ENCODE measurements at places on chromosomes 2 and 18.

- DNase-seq = no peak
Measured at GRCh38 chr18:12308386-12309100, 502 bp downstream of the TUBB6 start.

GRCh38 chr2:110157153-110157793, 41.7 kb upstream of the MALL start:
- DNase-seq = peak; percentile 35

DNA sequence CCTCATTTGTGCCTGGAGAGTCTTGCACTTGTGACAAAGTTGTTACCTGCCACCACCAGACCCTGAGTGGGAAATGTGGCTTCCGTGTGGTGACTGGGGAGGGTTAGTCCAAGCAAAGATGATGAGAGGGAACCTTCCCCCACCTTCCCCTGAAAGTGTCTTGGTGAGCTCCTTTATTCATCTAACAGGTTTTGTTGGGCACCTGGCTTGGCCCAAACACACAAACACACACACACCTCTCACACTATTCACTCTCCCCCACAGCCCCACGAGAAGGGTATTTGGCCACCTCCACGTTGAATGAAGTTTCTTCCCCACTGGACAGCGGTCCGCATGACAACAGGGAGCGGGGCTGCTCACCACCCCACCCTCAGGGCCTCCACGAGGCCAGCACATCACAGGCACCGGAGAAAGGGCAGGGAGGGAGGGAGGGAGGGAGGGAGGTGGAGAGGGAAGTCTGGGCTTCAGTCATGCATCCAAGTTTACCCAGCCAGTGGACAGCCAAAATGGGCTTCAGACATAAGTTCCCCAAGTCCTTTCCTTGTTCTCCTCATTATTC, 1.4 kb downstream of the CIB4 start:
- no peak for DNase-seq

DNA sequence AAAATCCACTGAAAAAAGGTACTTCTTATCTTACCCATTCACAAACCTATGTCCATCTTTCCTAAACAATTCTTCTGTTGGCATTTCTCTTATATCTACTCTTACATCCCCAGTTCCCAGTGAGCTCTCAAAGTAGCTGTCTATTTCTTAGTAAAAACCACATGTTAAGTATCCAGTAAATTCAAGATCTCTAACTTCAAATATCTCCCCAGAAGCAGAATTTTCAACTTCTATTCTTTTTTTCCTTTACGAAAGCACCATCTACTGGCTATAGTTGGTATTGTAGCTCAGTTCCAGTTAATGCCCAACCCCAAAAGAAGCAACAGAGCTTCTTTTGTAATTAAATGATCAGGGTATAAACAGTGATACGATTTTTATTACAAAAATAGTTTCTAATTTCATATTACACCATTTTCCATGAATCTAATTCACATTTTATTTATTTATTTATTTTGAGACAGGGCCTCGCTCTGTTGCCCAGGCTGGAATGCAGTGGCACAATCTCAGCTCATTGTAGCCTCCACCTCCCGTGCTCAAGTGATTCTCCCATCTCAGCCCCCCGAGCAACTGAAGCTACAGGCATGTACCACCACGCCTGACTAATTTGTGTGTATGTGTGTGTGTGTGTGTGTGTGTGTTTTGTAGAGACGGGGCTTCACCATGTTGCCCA, 28.5 kb downstream of the HRH4 start:
- peak; percentile 39 for DNase-seq

GRCh38 chr18:55245211-55245614, 286.0 kb upstream of the CCDC68 start:
- no peak for DNase-seq

Data from NCI-H345 (cell line).